ENCODE measurements at places on chromosomes 12 and 14.

DNA sequence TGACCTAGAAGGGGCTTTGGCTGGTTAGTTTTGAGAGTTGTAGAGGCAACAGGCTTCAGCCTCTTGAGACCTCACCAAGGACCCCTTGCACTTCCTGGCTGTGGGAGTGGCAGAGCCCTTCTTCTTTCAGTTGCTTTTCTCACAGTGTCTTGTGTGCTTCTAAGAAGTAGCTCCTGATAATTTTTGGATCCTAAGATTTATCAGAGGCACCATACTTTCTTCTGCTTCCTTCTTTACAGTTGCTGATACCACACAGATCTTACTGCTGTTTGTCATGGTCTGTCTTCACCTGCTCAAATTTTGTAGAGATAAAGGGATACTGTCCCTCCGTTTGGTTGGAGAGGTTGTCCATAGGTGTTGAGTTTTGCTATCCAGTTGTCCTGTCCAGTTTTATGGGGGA lies 33.8 kb downstream of the VRK1 start:
- DNase-seq = no peak

DNA sequence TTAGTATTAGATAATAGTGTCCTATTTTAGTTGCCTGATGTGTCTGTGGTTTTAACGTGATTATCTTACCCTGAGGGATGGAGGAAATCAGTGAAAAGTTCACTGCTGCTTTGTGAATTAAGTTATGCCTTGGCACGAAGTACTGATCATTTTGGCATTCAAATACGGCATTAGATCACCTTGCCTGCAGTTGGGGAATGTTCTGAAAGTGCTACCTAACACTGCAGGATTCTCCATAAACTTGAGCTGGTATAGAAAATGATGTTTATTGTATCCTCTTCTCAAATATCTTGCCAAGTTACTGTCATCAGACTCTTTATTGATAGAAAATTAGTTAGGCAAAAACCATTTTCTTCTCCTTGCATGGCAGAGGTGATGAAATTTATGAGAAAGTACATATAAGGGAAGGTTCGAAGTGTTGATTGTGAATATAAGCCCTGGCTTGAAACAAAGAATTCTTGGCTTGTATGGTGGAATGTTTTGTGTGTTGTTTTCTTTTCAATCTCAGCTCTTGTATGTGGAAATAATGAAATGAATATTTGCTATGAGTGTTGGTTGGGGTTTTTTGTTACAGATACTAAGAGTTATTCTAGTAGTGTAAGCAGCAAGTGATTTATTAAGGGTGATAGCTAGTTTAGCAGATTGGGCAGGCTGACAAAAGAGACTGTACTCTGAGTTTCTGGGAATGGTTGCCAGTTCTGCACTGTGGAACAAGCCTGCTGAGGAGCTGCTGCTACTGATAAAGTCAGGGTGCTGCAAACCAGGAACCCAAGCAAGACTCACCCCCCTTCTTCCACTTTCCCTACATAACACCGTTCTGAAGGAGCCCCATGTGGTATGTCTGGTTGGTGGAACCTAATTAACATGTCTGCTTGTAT lies 448.3 kb downstream of the PCNX1 start:
- no peak for DNase-seq

DNA sequence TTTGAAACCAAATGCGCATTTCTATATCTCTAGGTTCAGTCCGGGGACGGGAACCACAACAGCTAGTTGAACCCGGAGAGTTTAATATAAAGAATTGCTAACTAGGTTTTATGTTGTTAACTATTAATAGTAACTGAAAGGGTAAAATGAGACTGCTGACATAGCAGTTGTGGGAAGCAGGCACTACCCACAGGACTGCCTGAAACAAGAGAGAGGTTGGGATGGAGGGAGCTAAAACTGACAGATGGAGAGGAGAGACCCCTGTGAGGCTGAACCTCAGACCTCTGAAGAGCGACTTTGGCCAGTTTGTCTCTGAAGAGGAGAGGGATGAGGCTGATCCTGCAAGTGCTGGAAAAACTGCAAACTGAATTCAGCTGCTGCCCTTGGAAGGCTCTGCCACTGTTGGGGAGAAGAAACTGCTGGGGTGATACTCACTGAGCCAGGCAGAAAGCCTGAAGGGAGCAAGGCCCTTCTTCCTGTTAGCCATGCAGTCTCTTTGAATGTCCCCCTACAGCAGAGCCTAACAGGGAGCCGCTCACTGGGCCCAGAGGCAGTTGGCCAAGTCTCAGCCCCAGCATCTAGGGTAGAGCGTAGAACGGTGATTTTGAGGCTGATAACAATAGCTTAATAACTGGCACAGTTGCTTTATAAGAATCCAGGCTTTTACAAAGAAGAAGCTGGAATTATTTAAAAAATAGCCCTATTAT lies 172.2 kb downstream of the NPAS3 start:
- DNase-seq = no peak

DNA sequence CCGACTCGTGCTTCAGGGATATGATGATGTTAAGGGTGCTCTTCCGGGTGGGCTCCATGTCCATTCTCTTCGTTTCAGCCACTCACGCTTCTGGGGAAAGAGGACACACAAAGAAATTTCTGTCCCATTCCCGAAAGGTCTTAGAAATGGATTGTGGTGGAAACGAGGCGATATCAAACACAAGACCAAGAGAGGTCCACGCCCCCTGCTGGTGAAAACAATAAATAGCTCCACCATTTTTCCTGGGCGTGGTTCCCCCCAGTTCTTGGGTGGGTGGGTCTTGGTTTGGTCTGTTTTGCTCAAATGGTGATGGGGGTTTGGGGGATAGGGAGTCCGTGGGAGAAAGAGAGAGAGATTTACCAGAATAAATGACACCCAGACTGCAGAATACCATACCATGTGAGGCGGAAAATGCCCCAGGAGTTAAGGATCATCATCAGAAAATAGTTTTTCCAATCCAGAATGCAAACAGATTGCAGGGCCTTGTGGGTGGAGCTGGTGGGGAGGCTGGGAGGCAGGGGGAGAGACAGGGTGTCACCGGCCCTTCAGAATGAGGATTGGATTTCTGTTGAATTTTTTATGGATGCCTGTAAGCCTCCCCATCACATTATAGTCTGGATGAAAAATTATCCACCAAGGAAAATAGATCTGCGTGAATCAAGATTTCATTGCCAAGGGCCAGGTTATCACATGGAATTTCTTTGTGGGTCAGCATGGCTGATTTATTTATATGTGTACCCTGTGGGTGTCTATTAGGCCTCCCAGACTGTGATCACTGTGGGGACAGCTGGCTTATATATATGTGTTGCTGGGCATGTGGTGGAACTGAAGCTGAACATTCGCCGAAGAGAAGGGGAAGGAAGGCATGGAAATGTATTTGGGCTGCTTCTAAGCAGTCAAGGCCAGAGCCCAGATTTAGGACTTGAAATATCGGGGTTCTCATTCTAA lies 55.8 kb downstream of the SRRM4 start:
- no peak for DNase-seq

DNA sequence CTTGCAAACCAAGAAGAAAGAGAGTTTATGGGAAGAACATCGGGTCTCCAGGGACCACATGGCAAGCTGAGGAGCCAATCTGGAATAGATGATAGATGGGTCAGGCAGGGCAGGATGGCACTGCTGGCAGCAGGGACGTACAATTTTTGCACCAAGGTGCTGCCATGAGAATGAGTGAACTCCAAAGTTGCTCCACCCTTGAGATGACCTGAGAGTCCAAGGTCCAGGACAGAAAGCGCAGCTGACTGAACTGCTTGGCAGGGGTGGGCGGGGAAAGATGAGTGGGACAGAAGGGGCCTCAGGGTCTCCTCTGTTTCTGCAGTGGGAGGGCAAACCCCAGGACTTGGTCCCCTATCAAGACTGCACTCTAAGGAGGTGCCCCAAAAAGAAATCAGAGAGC lies 136.7 kb upstream of the GSC start:
- no peak for DNase-seq

- DNase-seq = no peak
Measured at GRCh38 chr12:121990692-121991603, 30.7 kb upstream of the BCL7A start.

DNA sequence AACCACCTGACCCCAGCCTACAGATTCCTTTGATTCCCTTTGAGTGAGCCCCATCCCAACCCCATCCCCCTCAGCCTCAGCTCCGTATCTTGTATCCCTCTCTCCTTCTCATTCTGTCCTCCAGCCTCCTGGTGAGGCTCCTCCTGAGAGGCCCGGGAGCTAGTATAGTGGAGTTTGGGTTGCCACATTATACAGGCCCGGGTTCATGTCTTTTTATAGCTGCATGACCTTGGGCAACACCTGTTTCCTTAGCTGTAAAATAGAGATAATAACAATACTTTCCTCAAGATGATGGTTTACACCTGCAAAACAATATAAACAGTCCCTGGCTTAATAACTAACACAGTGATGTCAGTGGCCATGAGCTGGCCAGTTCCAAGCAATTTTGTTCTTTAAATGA lies 89.8 kb downstream of the STAB2 start:
- no peak for DNase-seq

DNA sequence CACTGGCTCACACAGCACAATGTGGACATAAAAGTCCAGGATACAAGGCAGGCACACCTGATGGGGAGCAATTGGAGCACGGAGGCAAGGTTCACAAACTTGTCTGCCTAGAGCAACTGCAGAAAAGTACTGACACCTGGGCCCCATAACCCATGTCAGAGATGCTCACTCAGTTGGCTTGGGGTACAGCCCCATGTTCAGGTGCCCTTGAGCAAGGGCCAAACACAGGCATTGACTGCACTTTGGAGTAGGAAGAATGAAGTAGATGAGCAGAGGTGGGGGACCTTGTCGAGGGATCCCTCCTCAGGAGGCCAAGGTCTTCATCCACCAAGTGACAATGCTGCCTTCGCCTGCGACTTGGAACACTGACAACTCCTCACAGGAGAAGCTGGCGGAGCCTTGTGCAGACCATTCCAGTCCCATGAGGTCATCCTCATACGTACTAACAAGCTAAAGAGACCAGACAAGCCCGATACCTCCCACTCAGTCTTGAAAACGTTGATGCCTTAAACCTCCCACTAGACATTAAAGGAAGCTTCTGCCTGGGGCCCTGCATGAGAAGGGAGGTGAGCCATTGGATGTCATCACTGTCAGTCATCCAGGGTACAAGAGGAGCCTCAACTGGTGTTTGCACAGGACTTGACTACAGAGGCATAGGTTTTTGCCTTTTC lies 42.5 kb upstream of the C14orf180 start:
- no peak for DNase-seq

DNA sequence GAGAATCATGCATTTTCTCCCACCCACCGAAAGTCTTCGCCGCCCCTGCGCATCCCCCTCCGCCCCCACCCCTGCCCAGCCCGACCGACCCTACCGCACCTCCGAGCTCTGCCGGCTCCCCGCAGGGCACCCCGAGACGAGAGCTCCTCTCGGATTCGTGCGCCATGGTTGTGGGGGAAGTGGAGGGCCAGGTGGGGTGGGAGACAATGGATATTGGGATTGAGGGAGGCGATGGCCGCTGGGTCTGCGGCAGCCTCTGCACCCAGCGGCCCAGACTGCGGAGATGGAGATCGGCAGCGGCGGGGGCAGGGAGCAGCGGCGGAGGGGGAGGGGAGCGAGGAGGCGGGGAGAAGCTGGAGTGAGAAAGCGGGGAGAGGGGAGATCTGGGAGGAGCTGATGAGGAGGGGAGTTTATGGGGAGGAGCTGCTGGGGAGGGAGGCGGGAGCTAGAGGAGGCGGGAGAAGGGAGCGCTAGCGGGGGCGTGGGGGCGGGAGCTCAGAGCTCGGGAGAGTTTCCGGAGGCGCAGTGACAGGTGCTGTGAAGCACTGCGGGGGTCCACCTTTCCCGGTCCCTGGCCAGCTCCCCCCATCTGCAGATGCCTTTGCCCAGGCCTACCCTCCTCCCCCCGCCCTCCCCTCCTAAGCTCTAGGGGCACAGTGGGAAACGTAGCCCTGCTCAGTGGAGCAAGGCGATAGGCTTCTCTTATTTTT lies at the start of gene SALL2:
Gene SALL2 (minus strand): TSS at position 385 of the 710 bp plus-strand sequence. CDS start 219 bp downstream, at position 166.
- peak; percentile 60 for DNase-seq

DNA sequence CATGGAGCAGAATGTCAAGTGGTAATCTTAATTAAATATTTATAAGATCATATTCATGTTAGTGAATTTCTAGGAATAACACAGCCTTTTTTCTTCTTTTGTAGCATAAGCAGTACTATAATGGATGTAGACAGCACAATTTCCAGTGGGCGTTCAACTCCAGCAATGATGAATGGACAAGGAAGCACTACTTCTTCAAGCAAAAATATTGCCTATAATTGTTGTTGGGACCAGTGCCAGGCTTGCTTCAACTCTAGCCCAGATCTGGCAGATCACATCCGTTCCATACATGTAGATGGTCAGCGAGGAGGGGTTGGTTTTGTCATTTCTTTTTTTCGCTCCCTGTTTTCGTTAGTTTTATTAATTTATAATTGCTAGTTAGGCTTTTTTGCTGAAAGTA lies 23.1 kb downstream of the AEBP2 start:
- no peak for DNase-seq

GRCh38 chr14:53951627-53952303 lies 4.9 kb downstream of the BMP4 start:
- DNase-seq = no peak

DNA sequence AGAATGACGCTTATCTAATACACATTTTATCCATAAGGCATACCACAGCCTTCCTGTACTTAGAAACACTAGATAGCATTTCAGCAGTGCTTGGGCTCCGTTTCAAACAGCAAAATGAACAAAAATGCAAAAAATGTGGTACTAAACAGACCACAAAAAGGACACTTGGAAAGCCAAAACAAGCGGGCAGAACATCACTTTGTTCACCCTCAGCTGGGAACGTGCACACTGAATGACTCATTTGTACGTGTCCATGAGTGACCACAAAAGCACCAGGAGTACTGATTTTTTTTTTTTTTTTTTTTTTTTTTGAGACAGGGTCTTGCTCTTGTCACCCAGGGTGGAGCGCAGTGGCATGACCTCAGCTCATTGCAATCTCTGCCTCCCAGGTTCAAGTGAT lies 8.9 kb upstream of the FOXN3 start:
- no peak for DNase-seq

- DNase-seq = no peak
Measured at GRCh38 chr12:41983856-41984255, 160.8 kb downstream of the GXYLT1 start.

GRCh38 chr14:105843444-105844046 lies 317.2 kb downstream of the TMEM121 start:
- peak; percentile 34 for DNase-seq

GRCh38 chr12:95599880-95600279 lies 48.6 kb upstream of the USP44 start:
- no peak for DNase-seq

- no peak for DNase-seq
Measured at GRCh38 chr12:72296389-72296788, 24.2 kb downstream of the TRHDE start.

GRCh38 chr12:26580619-26581018 lies 252.4 kb downstream of the ITPR2 start:
- no peak for DNase-seq

DNA sequence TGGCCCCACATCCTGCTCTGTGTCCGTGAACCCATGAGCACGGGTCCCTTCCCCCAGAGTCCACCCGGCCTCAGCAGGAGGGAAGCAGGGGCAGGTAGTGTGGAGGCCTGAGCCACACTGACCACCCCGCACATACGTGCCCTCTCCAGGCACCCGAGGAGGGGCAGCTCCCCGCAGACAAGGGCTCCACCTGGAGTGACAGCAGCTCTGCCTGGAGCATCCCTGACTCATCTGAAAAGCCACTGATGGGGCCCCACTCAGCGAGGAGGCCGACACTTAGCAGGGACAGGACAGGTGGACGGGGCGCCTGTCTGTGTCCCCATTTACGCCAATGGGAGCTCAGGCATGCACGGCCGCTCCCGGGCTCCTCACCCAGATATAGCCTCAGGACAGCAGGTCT lies 237.6 kb upstream of the SFSWAP start:
- no peak for DNase-seq
